ENCODE measurements at places on chromosomes 7 and 10. TPM values are rescaled to one million over a fixed set of nuclear protein-coding genes. Genes with fewer than 3 reads are reported as not detected.

GRCh38 chr10:6667679-6668270 is 87.7 kb upstream of the PRKCQ start:
- no peaks in the 10 kb centered on the region for H3K4me1 ChIP-seq
- H3K36me3 ChIP-seq: no peaks in the 10 kb centered on the region
- no peak overlapping the region for H3K27ac ChIP-seq
- no peak for DNase-seq

DNA sequence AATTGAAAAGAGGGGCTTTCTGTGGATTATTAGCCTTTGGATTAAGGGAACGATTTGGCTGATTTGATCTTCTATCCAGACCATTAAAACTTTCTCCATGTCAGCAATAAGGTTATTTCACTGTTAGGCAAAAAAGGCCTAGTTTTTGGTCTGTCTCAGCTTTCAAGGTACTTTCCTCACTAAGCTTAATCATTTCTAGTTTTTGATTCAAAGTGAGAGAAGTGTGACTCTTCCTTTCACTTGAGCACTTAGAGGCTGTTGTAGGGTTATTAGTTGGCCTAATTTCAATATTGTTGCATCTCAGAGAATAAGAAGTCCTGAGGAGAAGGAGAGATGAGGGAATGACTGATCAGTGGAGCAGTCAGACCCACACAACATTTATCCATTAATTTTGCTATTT is 596.0 kb upstream of the TPK1 start:
- H3K27me3 ChIP-seq: no peaks in the 10 kb centered on the region
- H3K4me3 ChIP-seq: no peak overlapping the region
- DNase-seq: no peak
- H3K36me3 ChIP-seq: no peaks in the 10 kb centered on the region
- H3K4me1 ChIP-seq: no peaks in the 10 kb centered on the region
- no peak overlapping the region for H3K27ac ChIP-seq

GRCh38 chr10:5930272-5930671 is 40.2 kb downstream of the FBH1 start:
- H3K4me1 ChIP-seq: no peaks in the 10 kb centered on the region
- H3K36me3 ChIP-seq: no peaks in the 10 kb centered on the region
- no peaks in the 10 kb centered on the region for H3K27me3 ChIP-seq
- H3K4me3 ChIP-seq: no peak overlapping the region
- H3K27ac ChIP-seq: no peak overlapping the region
- DNase-seq: no peak

Gene LRIT1
- not detected for total RNA-seq

Gene SORCS1
- total RNA-seq: 3.3 TPM
